Calu3 (cell line): ENCODE measurements at places on chromosomes 7 and 10.

- DNase-seq, result no peak
Measured at GRCh38 chr10:102003541-102003940, 52.4 kb downstream of the ARMH3 start.

GRCh38 chr7:151129117-151129959 lies 38.2 kb downstream of the GBX1 start:
- no peak for DNase-seq

GRCh38 chr7:127257086-127257485 lies 4.3 kb upstream of the GRM8 start:
- DNase-seq, result no peak

DNA sequence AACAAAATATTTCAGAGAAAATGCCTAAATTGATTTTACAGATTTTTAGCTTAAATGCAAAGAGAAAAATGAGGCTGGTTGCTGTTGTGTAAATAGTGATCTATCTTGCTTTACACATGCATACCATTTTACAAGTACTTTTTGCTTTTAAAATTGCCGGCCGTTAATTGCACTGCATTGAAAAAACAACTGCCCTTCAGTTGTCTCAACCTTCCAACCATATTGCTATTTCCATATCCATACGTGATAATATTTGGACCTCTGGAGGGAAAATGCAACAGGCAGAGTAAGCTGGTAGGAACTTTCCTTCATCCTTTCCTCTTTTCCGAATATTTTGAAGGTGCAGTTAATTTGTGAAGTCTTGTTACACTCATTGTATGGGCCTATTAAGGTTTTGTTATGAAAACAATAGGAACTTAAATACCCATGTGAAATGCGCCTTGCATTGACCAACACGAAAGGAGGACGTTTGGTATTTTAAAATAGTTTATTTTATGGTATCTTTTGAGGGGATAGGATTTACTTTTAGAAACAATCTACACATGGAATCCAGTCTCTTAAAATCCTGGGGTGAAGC lies 11.3 kb downstream of the BMI1 start:
- no peak for DNase-seq

DNA sequence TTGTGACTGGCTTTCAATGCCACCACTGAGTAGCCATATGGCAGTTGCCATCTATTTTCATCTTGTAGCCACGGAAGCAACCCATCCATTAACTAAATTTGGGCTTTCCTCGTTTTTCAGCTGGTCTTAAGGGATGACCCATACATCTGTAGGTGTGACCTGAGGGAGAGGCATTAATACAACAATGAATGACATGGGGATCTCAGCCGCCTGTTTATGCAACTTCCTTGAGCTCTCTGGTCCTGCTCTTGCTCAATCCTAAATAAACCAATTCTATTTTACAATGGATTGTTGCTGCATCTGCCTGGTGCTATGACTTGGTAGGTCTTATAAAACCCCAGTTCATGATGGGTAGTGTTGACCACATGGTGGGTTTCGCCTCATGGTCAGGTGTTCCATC lies 21.9 kb upstream of the ADAM22 start:
- no peak for DNase-seq

DNA sequence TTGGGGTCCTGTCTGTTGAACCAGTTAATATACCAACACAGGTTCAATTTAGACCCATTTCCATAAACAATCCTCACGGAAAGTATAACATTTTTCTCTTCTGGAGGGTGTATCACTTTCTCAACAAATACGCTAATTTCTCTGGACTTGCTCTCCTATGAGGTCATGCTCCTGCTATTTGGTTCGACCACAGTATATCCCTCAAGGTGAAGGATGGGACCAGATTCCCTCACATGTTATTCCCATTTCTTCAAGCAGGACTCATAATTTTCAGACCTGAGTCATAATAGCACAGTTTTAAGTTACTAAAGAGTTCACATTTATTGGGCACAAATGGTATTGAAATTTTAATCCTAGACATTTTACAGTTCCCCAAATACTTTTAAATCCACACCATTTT lies 57.2 kb downstream of the ADAM12 start:
- no peak for DNase-seq

- DNase-seq, result no peak
Measured at GRCh38 chr7:101166909-101167644, 1.7 kb upstream of the VGF start.

GRCh38 chr7:112134039-112134438 lies 72.2 kb downstream of the DOCK4 start:
- no peak for DNase-seq

GRCh38 chr10:12556039-12556438 lies 206.7 kb downstream of the CAMK1D start:
- no peak for DNase-seq

GRCh38 chr10:78784546-78784945 lies 284.2 kb upstream of the ZMIZ1 start:
- no peak for DNase-seq
